Right kidney (tissue), 9 donors: ENCODE measurements at places on chromosomes 1 and 21.
A peak's percentile ranks its signal among the peaks of the same experiment; 100 is the strongest.

GRCh38 chr1:10193288-10193687 lies 17.1 kb upstream of the KIF1B start:
- DNase-seq, result no peak

DNA sequence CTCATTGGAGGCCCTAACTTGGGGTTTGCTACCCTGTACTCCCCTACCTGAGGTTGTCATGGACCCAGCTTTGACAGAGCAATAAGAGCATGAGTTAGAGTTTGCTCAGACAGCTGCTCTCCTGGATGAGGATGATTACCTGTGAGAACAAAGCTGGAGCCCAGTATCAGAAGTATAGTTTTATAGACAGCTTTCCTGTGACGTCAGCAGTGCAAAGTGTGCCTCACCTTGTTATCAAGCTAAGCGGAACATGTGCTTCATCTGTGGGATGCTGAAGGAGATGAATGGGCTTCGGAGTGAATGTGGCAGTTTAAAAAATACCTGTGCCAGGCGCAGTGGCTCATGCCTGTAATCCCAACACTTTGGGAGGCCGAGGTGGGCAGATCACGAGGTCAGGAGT lies 5.4 kb upstream of the WDR47 start:
- DNase-seq, result no peak

DNA sequence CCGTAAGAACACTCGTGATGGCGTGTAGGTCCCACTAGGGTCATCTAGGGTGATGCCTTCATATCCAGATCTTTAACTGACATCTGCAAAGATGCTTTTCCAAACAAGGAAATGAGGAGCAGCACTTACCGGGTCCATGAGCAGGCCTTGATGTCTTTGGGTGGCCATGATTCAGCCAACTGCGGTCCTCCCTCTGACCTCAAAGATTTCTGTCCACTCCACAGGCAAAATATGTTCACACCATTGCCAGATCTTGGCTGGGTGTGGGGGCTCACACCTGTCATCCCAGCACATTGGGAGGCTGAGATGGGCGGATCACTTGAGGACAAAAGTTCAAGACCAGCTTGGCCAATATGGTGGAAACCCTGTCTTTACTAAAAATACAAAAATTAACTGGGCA lies 18.2 kb downstream of the TRPM2 start:
- DNase-seq, result no peak

- DNase-seq, result peak; percentile 67
These were observed 2.2 kb downstream of the C1QTNF12 start for GRCh38 chr1:1244192-1244811.

- no peak for DNase-seq
These were observed 140.5 kb downstream of the CACNA1E start for GRCh38 chr1:181623850-181624249.

GRCh38 chr1:209810783-209811182 lies 4.8 kb upstream of the IRF6 start:
- DNase-seq, result no peak

GRCh38 chr21:33076600-33077329 lies 6.8 kb downstream of the OLIG1 start:
- no peak for DNase-seq

DNA sequence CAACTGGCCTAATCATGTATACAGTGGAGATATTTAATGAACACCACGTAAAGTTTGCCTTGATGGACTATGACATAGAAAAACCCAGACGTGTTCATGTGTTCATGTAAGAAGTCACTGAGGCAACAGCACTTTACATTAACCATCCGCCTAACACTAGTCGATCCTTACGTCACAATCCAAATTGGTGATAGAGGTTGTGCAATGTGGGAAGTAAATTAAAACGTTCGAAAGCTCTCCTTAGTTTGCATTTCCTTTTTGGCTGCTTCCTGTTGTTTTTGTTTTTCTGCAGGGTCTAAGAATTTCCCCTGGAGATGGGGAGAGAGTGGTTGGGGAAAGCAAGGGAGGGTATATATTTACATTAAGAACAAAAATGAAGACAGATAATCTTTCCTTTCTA lies 587.5 kb upstream of the ADGRL2 start:
- no peak for DNase-seq

DNA sequence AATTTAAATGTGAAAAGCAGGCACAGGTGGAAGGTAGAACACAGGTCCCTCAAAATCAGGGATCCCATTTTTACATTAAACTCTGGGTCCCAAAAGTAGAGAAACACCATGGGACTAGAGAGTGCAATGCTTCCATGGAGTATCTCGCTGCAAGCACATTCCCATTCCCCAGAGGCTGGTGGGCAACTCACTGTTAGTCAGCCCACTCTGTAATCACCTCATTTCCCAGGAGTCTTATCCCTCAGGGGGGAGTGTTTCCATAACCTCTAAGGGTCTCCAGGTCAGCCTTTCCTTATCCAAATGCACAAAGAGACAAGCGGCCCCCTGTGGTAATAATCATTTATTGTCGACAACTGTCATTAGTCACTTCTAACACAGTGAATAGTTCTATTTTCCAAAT lies 490.1 kb upstream of the LRRC7 start:
- DNase-seq, result no peak

DNA sequence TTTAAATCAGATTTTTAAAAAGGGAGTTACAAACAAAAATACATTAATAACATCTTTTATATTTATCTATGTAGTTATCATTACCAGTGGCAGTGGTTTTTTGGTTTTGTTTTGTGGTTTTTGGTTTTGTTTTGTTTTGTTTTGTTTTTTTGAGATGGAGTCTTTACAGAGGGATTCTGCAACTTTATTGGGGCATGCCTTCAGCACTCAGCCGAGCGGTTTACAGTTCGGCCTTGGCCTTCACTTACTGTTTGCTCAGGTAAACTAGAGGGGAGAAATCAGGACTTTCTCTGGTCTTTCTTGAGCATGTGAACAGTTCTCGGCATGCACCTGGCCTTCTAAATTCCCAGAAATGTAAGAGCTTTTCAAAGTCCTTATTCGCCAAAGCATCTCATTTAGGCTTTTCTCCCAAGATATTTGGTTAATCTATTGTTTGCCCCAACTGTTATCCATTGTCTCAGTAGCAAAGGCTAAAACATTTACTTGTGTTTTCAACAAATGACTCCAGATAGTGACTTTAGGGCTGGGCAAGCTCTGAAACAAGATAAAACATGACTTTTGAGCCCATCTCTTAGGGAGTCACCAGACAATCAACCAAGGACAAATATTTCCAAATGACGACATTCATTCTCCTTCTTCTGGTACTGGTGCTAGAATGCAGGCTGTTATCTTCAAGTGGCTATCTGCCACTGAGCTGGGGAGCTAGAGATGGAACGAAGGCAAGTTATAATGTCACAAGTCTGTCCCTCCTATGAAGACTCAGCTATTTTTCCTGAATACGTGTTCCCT lies 48.4 kb upstream of the ADORA3 start:
- DNase-seq, result no peak

GRCh38 chr1:154170547-154171222 lies 15.8 kb upstream of the NUP210L start:
- DNase-seq, result no peak

DNA sequence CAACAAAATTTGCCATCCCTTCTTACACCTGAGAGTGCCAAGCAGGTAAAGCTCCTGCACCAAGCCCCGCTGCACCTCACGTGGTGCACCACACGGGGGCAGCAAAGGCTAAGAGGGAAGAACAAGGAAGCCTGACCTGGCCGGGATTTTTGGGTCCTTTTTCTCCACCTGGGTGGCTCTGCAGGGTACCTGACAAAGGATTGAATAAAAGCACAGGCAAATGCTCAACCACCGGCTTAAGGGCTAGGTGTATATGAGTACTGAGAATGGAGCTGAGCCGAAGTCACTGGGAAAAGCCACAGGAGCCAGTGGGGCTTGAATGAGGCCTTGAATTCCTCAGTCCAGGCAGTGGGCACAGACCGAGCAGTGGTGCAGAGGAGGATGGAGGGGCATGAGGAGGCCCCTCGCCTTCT lies 36.4 kb downstream of the ZNF697 start:
- DNase-seq, result peak; percentile 67

- peak; percentile 96 for DNase-seq
These were observed at the start of gene MDM4 for GRCh38 chr1:204516180-204516879. Gene MDM4, plus strand, starts transcription at chr1:204516406. Its CDS starts 9,113 bp downstream, at chr1:204525519.

- no peak for DNase-seq
These were observed 49.3 kb downstream of the FBXO42 start for GRCh38 chr1:16302709-16303627.

GRCh38 chr21:27362249-27362648 lies 395.4 kb upstream of the ADAMTS5 start:
- DNase-seq, result no peak

DNA sequence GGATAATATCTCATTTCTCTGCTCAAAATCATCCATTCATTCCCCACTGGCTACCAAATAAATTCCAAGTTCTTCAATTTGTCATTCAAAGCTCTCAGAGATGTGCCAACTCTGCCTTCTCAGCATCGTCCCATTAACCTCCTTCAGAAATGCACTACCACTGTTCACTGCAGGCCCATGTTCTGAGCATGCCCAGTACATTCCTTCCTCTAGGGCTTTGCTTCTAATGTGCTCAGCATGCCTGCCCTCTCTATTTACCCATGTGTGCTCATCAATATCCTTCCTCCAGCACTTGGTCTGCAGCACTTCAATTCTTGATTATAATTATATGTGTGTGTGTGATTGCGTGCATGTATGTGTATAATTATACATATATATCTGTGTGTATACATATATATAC lies 36.1 kb upstream of the RGS8 start:
- no peak for DNase-seq

DNA sequence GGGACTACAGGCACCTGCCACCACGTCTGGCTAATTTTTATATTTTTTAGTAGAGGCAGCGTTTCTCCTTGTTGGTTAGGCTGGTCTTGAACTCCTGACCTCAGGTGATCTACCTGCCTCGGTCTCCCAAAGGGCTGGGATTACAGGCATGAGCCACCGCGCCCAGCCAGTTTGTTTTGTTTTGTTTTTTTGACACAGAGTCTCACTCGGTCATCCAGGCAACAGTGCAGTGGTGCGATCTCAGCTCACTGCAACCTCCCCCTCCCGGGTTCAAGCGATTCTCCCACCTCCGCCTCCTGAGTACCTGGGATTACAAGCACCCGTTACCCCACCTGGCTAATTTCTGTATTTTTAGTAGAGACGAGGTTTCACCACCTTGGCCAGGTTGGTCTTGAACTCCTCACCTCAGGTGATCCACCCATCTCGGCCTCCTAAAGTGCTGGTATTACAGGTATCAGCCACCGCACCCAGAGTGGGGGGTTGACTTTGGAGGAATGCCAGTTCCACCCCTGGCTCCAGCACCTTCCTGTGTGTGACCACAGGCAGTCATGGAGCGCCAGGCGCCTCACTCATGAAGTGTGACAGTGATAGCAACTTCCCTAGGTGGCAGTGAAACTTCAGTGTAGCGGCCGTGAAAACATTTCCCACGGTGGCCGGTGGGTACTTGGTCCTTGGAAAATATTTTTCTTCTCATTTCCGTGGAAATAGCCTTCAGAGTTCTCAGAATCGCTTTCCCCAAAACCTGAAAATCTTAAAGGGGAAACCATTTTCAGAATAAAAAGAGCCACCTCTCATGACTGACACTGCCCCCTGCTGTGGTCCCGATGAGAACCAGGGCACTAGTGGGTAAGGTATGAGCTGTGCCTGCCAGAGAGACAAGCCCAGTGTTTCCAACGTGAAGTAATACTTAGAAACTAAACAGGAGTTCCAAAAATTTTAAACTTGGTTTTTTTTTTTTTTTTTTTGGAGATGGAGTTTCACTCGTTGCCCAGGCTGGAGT lies 48.6 kb downstream of the WDR4 start:
- no peak for DNase-seq

DNA sequence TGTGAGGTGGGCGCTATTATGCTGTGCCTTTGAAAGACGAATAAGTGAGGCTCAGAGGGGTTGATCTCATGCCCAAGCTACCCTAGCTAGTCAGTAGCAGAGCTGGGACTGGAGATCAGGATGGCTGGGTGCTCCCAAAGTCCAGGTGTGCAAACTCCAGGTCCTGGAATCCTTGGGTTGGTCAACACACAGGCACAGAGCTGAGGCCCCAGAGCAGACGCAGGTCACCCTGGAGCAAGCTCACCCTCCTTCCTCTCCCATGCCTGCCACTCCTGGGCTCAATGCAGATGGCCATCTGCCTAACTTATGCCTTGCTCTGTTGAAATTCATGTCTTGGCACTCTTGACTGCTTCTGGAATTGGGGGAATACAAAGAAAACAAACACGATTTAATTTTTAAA lies 587.2 kb downstream of the PTPRU start:
- no peak for DNase-seq

GRCh38 chr1:234708700-234709395 lies 98.9 kb upstream of the IRF2BP2 start:
- no peak for DNase-seq

GRCh38 chr1:10495475-10495817 lies 20.7 kb downstream of the PEX14 start:
- no peak for DNase-seq

DNA sequence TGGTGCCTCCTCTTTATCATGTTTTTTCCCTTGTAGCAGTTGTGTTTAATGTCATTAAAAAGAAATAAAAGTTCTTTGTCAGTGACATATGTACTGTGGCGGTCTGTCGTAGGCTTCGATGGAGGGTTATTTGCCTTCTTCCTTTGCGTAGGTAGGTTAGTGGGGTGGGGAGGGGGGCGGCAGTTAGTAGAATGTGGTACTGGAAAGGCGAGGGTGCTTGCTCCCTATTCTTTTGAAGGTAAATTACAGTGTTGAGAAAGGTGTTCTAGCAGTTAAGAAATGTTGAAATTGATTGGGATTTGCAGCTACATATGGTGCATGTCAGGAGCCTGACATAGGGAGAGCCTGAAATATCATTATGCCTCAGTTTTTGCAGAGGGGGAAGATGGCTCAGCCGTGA lies 11.9 kb downstream of the FNDC5 start:
- DNase-seq, result no peak

DNA sequence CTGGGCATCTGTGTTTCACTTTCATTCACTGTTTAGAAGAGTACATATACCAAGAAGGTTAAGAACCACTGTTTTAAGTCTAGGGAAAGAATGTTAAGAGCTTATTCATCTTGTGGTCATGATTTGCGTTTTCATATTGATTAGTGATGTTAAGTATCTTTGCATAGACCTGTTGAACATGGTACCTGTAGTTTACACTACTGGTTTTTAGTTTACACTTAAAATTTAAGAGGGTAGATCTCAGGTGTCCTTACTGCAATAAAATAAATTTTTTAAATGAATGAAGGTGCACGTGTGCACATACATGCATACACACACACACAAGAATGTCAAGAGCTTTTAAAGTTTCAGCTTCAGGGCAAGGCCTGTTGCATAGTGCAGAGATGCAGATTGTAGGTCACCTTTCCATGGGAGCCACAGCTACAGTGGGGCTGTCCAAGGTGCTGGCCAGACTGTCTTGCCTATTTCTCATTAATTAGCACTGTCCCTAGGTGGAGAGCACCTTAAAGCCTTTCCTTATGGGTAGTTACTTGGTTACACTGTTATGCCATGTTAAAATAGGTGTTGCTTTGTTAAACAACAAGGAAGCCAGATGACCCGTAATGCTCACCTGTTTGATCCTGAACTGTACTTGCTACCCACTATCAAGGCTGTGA lies 543.0 kb upstream of the DAB1 start:
- no peak for DNase-seq

DNA sequence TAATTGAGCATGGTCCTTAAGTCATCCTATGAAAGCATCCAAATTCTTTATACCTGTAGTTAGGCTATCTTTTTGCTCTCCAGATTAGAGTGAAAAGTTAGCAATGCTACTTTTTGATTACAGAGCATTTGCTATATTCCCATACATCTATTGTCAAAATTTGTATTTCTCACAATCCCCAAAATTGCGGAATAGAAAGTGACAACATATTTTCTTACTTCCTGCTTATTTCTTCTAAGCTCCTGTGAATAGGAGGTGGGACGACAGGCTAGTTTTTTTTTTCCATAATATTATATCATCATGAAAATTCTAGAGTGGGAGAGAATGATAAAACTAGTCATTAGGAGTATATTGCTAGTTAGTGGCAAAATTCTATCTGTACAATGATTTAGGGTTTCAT lies 264.0 kb upstream of the DPYD start:
- DNase-seq, result no peak
